Renal cortical epithelial cell (primary cell): ENCODE measurements at places on chromosomes 6 and 20. TPM values are rescaled to one million over a fixed set of nuclear protein-coding genes. Genes with fewer than 3 reads are reported as not detected.

The ABHD16A gene
- 54.7 and 56.6 TPM in 2 replicates for total RNA-seq

The PPP2R5D gene
- 42.9 and 47.8 TPM in 2 replicates for total RNA-seq

The ORC3 gene
- total RNA-seq: 24.7 and 30.4 TPM in 2 replicates

The TMEM244 gene
- not detected in 2 replicates for total RNA-seq

The SLC26A8 gene
- 0.05 TPM in 1 of 2 replicates, not detected in the other for total RNA-seq

The EIF6 gene
- total RNA-seq: 199 and 503 TPM in 2 replicates

The NRN1 gene
- total RNA-seq: 0.45 and 3.6 TPM in 2 replicates

The SLCO4A1 gene
- 6.1 and 30.7 TPM in 2 replicates for total RNA-seq

The BPIFB2 gene
- total RNA-seq: not detected in 2 replicates

The SRXN1 gene
- 41.5 and 58.9 TPM in 2 replicates for total RNA-seq

The NKAPL gene
- total RNA-seq: 0.15 and 0.17 TPM in 2 replicates

The CST2 gene
- total RNA-seq: not detected in 2 replicates

The BTN1A1 gene
- not detected in 2 replicates for total RNA-seq

The APCDD1L gene
- 5.7 and 13.7 TPM in 2 replicates for total RNA-seq

The ZSWIM3 gene
- 4.3 and 5.9 TPM in 2 replicates for total RNA-seq

The TUBB2B gene
- 21.6 and 53.5 TPM in 2 replicates for total RNA-seq

The POFUT1 gene
- 26.0 and 36.0 TPM in 2 replicates for total RNA-seq

The TUBB2A gene
- total RNA-seq: 75.8 and 193 TPM in 2 replicates

The RSPH4A gene
- 1.5 TPM in 1 of 2 replicates, not detected in the other for total RNA-seq

The PDE7B gene
- total RNA-seq: 0.35 and 3.2 TPM in 2 replicates

The GLP1R gene
- not detected in 2 replicates for total RNA-seq

The KIAA1755 gene
- total RNA-seq: under 0.01 TPM in 1 of 2 replicates, not detected in the other

The LTA gene
- total RNA-seq: not detected in 2 replicates

The CPXM1 gene
- total RNA-seq: 0.17 and 0.20 TPM in 2 replicates

The MTG2 gene
- total RNA-seq: 21.7 and 25.2 TPM in 2 replicates

The METTL24 gene
- total RNA-seq: 0.10 TPM in 1 of 2 replicates, not detected in the other

The NKX2-2 gene
- total RNA-seq: not detected in 2 replicates

The PREP gene
- 15.3 and 38.4 TPM in 2 replicates for total RNA-seq

The CALHM6 gene
- 1.6 and 3.1 TPM in 2 replicates for total RNA-seq

The DSP gene
- 104 and 173 TPM in 2 replicates for total RNA-seq

The ZBTB46 gene
- total RNA-seq: 3.5 and 5.4 TPM in 2 replicates

The MAP3K7 gene
- total RNA-seq: 28.3 and 47.9 TPM in 2 replicates

The CDSN gene
- under 0.01 and 0.05 TPM in 2 replicates for total RNA-seq

The ATAT1 gene
- 7.6 and 7.8 TPM in 2 replicates for total RNA-seq

The SMLR1 gene
- total RNA-seq: not detected in 2 replicates
